Glutamatergic neuron (in vitro differentiated cells): ENCODE measurements at places on chromosomes 1 and 21.

GRCh38 chr1:199410462-199410861 is 617.0 kb upstream of the NR5A2 start:
- no peak overlapping the region for H3K4me3 ChIP-seq
- H3K4me1 ChIP-seq = no peaks in the 10 kb centered on the region
- no peak for DNase-seq
- H3K36me3 ChIP-seq = no peaks in the 10 kb centered on the region
- H3K27ac ChIP-seq = no peak overlapping the region
- no peaks in the 10 kb centered on the region for H3K27me3 ChIP-seq

DNA sequence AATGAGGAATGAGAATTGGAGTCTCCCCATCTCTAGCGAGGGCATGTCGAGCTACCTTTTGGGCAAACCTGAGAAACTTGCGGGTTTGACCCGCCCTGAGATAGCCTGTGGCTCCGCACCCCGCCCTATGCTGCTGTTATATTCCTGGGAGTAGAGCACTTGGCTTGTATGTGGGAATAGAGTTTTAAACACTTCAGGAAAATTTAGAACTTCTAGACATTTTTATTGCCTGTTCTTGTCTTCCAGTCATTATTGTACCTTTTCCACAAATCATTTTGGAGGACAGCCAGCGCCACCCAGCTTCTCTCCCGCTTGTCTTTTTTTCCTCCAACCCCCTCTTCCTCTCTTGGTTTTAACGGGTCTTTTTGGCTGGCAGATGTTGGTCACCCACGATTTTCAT is 738 bp downstream of the GNPAT start:
- H3K4me1 ChIP-seq = peaks cover 4% of the 10 kb centered on the region
- H3K4me3 ChIP-seq = peak overlapping the region; percentile 99
- H3K27ac ChIP-seq = peak overlapping the region; percentile 83
- H3K36me3 ChIP-seq = no peaks in the 10 kb centered on the region
- no peaks in the 10 kb centered on the region for H3K27me3 ChIP-seq

DNA sequence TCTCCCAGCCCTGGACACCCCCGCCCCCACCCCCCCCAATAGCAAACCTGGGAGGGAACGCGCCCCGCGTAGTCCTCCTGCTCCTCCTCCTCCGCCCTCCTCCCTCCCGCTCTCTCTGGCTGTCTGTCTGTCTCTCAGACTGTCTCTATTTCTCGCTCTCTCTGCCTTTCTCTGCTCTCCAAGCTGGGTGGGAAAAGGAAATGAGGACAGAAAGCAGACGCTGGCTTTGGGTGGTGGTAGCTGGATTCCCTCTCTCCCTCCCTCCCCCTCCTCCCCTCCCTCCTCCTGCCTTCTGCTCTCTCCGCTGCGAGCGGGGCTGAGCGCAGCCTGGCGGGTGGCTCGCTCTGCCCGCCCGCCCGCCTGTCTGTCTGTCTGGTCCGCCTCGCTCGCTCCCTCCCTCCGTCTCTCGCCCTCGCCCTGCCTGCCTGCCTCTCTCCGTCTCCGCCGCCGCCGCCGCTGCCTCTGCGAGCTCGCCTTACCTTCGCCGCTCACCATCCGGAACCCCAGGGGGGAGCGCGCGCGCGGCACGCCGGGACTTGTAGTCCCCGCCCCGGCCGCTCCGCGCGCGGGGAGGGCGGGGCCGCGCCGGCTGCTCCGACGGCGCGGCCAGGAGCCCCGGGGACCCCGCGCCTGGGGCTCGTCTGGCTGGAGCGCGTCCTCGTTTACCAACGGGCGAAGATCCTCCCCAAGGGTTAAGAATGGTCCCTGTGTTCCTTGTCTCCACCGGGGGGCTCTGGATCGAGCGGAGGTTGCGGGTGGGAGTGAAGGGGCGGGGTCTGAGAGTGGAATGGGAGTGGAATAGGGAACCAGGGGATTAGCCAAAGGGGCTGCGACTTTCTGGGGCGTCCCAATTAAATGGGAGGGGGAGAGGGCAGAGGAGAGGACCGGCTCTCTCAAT is at the start of gene AHDC1:
TSS of gene AHDC1 (minus strand) at position 464 of the 898 bp plus-strand sequence. CDS start 52,029 bp downstream, outside the sequence.
- peaks cover 44% of the 10 kb centered on the region for H3K4me1 ChIP-seq
- peaks cover 15% of the 10 kb centered on the region for H3K27me3 ChIP-seq
- H3K27ac ChIP-seq = peak within 1 kb of the TSS; percentile 96
- DNase-seq = peak; percentile 97
- H3K4me3 ChIP-seq = peak within 1 kb of the TSS; percentile 91

GRCh38 chr1:188904201-188904600 is 1573.5 kb downstream of the BRINP3 start:
- H3K36me3 ChIP-seq = no peaks in the 10 kb centered on the region
- no peak overlapping the region for H3K4me3 ChIP-seq
- no peak for DNase-seq
- H3K27me3 ChIP-seq = no peaks in the 10 kb centered on the region
- no peak overlapping the region for H3K27ac ChIP-seq
- H3K4me1 ChIP-seq = no peaks in the 10 kb centered on the region

- no peak overlapping the region for H3K27ac ChIP-seq
- no peaks in the 10 kb centered on the region for H3K4me1 ChIP-seq
- H3K27me3 ChIP-seq = no peaks in the 10 kb centered on the region
- no peaks in the 10 kb centered on the region for H3K36me3 ChIP-seq
Observed at GRCh38 chr1:27785781-27786455, 12.9 kb downstream of the STX12 start.
